OCI-LY7 (cell line): ENCODE measurements at places on chromosomes 5 and 9.

- peak; percentile 90 for DNase-seq
Measured at GRCh38 chr5:71887680-71888079, 168.6 kb downstream of the CARTPT start.

- DNase-seq, result no peak
Measured at GRCh38 chr5:175866377-175866907, 4.9 kb upstream of the CPLX2 start.

DNA sequence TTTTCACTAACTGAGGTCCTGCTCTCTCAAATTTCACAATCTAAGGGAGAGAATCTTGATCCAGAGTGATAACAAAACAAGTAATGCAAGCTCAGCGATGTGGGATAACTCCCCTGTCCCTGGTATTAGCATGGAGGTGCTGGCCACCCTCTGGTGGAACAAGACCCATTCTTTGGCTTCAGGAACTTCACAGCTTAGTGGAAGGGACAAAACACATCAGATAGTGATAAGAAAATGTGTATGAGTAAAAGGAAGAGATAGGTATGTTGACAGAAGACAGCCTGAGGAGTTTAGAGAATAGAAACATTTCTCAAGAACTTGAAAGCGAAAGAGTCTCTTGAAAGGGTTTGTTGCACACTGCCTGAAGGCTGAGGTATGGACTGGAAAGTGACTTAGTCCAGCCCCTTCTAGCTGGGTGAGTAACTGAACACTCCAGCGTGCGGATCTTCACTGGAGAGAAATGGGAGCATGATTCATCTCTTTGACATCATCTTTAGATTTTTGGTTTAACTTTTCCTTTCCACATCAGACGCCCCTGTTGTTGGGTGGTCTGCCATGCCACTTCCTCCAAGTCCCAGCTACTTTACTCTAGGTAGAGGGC is 25.4 kb upstream of the ZSWIM6 start:
- DNase-seq, result no peak

DNA sequence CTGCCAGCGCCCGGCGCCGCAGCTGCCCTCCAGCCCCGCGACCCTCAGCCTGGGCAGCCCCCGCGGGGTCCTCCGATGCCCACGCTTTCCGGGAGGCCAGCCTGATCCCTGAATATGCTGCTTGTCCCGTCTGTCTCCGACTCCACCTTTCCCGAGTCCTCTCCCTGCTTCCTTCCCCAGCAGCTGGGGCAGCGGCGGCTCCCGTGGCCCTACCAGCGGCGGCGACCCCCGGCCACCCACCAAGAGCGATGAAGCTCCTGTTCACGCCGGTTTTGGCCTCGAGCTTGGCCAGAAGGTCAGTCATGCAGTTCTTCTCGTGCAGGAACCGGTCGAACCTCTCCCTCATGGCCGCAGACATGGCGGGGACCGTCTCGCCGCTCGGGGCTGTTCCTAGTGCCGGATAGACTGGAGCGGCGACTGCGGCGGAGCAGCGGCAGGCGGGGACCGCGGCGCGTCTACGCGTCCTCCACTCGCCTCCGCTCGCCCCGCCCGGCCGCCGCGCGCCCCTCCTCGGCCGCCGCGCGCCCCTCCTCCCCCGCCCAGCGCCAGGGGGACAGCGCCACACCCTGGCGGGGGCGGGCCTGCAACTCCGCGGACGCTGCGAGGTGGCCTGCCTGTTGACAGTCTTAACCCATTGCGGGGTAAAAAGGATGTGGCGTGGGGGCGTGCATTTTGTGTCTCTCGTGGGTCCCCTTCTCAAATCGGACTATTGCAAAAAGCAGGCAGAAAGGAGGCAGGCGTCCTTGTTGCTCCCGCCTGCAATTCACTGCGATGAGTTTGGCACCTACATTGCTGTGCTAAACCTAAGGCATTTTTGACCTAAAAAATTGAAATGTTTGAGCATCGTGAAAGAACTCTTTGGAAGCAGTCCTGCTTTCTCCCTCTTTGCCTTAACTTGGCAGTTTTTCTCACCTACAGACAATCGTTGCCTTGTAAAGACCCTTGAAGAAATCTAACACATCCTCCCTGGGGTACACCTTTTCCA is at the start of gene REEP5:
Gene REEP5, minus strand, starts transcription at position 395 of the 985 bp plus-strand sequence. Its CDS starts 37 bp downstream, at position 358.
- peak; percentile 90 for DNase-seq

GRCh38 chr9:111474385-111474784 is 9.8 kb downstream of the ECPAS start:
- no peak for DNase-seq

GRCh38 chr9:112495614-112496013 is 9.0 kb downstream of the KIAA1958 start:
- DNase-seq, result no peak

- DNase-seq, result no peak
Measured at GRCh38 chr9:69497816-69498215, 172.8 kb downstream of the ENTREP1 start.

- DNase-seq, result no peak
Measured at GRCh38 chr5:16965581-16965980, 29.5 kb upstream of the MYO10 start.

DNA sequence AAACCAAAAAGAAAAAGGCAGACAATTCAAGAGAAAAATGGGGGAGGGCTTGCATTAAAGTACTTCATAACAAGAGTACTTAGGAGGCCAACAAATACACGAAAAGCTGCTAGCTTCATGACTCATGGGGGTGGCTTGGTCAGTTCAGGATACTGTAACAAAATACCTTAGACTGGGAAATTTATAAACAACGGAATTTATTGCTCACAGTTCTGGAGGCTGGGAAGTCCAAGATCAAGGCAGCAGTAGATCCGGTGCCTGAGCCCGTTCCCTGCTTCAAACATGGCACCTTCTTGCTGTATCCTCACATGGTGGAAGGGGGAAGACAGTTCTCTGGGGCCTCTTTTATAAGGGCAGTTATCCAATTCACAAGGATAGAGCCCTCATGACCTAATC is 111.4 kb downstream of the C9orf50 start:
- no peak for DNase-seq

DNA sequence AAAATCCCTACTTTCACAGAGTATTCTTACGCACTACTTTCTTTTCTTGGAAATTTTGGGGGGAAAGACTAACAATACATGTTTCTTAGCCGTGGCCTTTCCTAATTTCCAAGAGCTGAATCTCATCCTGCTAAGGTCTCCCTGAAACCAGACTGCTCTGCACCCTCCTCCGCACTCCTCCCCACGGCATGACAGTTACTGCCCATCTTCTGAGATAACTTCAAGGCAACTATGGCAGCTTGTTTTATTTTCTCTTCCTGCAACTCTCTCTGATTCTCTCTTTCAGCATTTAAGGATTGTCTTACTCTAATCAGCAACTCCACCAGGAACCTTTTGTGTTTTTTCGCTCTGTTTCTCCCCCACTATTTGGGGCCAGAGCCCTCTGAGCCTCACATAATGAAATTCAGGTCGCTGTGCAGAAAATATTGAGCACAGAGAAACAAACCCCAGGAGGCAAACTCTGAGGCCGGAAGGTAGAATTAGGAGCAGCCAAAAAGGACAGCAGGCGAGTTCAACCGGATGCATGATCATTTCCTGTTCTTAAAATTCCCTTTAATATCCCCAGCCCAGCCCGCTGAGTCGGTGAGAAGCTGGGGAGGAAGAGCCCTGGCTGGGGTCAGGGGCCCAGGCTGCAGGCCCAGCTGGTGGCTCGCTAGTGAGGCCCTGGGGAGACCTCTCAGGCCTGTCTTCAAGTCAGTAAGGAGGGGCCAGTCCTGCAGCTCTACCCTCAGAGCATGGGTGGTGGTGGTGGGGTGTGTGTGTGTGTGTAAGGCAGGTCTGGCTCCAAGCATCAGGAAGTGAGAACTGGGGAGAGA is 213.6 kb upstream of the S1PR3 start:
- peak; percentile 55 for DNase-seq

GRCh38 chr5:102843997-102844396 is 88.9 kb downstream of the PAM start:
- DNase-seq, result no peak

- no peak for DNase-seq
Measured at GRCh38 chr5:39624890-39625289, 200.1 kb upstream of the DAB2 start.

DNA sequence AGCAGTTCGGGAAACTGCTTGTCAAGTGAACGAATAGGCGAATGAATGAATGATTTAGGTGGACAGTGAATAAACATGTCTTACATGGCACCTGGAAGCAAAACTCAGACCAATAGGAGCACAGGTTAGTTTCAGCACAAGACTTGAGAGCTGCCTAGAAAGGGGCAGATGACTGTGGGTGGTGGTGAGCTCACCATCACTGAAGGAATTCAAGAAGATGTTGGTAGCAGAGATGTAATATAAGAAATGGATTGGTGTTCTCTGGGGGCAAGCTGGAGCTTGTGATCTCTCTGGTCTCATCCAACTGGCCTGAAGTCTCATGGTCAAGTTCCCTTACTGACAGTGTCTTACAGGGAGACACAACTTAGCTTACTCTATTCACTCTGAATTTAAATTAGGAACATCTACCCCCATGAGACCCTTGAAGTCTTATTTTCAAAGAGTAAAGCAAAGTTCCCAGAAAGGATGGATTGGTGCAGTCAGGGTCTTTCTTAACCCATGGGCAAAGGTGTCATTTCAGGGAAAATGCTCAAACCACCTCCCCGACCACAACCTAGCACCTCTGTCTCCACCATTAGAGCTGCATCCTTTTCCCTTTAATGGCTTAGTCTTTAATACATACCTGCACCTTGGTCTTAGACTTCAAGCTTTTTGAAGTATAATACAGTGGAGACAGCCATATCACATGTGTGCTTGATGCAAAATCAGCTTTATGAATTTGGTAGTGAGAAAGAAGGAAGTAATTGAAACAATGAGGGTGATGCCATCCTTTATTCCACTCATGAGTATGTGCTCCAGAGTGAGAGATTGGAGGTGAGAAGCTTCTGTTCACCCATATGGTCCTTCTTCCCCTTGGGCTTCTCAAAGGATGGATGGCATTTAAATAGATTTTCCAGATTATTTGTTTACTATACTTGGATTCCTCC is 5.1 kb downstream of the LCP2 start:
- DNase-seq, result no peak

GRCh38 chr5:95959888-95960666 is 1.6 kb downstream of the ELL2 start:
- DNase-seq, result no peak
